ENCODE measurements at places on chromosomes 16 and 17.

DNA sequence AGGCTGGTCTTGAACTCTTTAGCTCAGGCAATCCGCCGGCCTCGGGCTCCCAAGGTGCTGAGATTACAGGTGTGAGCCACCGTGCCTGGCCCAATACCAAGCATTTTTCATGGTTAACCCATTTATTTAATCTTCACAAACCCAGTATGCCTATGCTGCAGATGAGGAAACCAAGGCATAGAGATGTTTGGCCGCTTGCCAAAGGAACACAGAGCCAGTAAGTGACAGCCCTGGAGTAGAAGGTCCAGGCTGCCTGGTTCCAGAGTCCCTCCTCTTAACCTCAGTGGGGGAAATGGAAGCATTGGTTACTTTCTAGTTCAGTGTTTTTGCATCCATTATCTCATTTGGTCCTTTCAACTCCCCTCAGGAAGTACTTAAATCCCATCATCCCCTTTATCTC is 15.3 kb upstream of the ARL5C start:
- no peak for ATAC-seq

GRCh38 chr16:57528499-57529390 is 7.6 kb downstream of the CCDC102A start:
- ATAC-seq, result no peak

DNA sequence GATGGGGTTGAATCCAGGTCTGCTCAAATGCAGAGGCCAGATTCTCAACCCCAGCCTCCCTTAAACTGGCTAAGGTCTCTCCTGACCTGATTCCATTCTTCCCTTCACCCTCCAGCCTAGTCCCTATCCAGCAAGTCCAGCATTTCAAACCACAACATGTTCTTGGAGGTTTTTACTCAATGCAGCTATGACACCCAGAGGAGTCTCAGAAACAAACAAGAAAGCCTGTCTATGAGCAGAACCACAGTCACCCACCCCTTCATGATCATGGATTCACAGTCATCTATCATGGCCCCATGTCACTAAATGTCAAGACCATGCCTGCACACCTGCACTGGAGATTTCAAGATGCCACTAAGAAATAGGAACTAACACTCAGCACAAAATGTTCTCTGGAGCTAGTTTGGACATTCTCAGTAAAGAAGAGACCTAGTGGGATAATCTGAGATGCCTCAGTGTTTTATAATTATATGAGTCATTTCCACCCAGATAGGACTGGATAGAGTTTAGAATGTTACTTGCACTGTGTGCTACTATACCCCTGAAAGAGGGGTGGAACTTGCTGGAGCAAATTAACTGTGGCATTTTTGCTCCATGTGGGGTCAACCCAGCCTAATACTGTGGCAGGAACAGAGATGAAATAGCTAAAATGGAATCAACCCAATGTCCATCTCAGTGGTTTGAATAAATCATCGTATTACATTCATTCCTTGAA is 9.5 kb upstream of the METTL22 start:
- no peak for ATAC-seq

DNA sequence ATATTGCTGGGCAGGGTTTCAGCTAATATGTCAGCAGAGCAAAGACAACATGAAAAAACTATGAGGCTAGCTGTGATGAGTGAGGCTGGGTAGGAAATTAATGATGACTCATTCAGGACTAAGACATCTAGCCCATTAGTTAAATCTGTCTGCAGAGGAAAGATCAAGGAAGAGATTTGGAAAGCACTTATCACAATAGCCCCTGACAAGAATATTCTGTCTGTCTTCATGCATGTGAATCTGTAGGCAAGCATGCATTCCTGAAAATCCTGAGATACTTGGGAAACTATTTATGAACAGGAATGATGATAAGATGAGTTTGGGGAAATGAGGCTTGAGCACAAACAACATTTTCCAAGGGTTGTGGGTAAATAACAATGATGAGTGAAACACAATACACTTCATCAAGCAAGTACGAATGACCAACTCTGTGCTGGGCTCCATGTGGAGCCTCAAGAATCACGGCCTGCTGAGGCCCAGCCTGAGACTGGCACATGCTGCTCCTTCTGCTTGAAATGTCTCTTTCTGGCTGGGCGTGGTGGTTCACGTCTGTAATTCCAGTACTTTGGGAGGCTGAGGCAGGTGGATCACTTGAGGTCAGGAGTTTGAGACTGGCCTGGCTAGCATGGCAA is 96.5 kb upstream of the ASIC2 start:
- no peak for ATAC-seq

DNA sequence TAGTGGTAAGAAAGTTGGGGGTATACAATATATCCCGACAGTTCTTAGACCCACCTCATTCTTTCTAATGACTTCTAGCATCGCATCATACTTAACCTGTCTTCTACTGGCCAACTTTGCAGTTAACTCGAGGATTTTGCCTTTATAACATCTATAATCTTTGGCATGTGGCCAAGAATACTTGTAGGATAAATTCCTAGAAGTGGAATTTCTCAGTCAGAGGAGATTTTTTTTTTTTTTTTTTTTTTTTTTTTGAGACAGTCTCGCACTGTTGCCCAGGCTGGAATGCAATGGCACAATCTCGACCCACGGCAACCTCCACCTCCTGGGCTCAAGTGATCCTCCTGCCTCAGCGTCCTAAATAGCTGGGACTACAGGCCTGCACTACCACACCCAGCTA is 253.5 kb downstream of the MRTFB start:
- no peak for ATAC-seq

GRCh38 chr17:57803021-57803420 is 46.8 kb downstream of the MRPS23 start:
- ATAC-seq, result no peak

GRCh38 chr16:66548868-66549267 is 1.1 kb downstream of the TK2 start:
- ATAC-seq, result no peak

DNA sequence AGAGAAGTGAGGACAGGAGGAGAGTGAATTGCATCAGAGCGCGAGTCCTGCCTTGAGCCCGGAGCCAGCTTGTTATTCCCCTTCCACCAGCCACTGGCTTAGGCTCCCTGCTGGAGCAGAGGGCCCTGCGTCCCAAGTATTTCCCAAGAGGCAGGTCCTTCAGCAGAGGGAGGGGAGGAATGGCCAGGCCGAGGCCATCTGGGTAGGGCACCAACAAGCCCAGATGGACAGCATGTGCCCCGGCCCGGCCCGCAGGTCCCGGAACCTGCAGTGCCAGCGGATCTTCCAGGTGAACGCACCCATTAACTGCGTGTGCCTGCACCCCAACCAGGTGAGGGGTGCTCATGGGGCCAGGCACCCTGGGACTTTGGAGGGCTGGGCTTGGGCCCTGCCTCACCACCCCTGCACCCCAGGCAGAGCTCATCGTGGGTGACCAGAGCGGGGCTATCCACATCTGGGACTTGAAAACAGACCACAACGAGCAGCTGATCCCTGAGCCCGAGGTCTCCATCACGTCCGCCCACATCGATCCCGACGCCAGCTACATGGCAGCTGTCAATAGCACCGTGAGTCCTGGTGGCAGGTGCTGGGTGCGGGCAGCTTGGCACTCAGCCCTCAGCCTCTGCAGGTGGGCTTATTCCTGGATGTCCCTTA is 1.7 kb downstream of the MLST8 start:
- ATAC-seq, result no peak

GRCh38 chr17:44913676-44914075 is 1.6 kb downstream of the GFAP start:
- ATAC-seq, result no peak

- peak; percentile 99 for ATAC-seq
These were observed 82.3 kb downstream of the CCDC182 start for GRCh38 chr17:57662644-57663308.

DNA sequence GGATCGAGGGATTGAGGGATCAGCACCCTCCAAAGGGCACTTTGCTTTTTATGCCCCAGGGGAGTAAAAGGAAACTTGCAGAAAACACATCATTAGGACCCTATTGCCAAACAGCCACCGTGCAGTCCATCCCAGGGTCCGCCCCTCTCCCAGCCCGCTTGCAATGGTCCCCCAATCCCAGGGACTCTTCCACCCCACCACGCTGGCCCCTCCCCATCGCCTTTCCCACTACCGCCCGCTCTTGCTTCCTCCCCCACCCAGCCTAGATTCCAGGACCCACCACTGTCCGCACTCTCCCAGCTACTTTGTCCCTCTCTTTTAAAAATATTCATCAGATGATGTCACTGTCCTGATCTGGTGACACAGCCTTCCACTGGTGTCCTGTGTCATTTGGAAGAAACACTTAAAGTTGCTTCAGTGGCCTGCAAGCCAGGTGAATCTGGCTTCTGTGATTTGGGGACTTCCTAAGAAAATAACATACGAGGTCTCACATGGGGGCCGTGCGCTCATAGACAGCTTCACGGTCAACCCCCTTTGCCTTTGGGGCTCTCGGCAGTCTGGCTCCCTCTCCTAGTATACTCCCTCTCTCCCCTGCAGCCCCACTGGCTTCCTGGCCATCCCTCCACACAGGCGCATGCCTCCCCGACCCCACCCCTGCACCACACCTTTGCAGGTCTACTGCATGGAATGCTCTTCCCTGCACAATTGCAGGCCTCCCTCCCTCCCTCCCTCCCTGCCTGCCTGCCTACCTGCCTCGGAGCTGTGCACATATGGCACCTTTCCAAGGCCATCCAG is 127.9 kb downstream of the RBFOX3 start:
- ATAC-seq, result no peak

DNA sequence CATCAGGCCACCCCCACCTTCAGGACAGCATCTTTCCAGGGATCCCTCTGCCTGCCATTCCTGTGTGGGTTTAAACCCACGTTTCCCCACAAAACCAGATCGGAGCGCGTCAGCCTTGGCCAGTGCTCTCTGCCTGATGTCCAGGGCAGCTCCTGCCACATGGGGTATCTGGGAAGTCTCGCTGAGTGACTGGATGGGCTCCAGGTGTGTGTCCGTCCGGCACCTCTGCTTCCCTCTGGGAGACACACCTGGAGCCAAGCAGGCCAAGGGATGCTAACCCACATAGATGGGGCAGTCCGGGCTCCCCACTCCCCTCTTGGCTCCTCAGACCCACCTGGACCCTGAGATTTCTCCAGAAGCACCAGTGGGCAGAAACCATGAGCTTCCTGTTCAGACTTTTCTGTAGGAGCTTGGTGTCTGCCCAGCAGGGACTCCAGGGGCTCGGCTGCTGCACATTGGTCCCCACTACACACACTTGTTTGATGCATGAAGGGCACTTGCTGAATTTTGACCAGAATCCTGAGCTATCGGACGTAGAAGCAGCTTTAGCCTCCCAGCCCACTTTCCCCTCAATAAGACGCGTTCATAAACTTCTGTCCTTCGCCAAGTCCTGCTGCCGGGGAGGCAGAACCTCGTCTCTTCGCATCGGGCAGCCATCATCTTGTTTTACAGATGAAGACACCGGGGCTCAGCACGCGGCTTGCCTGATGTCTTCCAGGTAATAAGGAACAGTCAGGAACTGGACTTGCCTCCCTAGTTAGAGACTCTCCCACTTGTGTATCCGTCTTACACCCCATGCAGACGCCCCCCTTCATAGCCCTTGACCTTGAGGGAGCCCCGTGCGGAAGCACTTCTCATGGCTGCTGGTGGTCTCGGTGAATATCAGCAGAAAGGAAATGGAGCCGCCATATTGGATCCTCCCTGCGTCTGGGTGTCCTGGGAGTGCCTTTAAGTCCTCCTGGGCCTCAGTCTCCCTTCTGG is 91.6 kb upstream of the ZNF469 start:
- ATAC-seq, result no peak

DNA sequence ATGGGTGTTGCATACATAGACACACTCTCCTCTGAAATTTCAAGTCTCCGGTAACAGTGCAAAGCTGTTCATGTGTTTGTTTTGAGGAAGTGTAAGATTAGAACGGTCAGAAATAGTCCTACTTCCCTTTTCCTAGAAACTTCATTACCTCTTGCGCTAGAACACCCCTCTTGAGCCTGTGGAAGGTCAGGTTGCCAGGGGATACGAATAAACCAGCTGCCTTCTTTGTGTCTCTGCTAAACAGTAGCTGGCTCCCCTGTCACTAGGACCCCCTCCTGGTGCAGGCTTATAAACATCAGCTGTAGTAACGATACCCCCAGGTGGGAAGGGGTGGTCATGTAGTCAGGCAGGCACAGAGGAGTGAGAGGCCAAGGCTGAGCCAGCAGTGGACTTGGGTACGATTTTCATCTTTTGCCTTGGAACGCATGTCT is 113.4 kb upstream of the RCVRN start:
- no peak for ATAC-seq

DNA sequence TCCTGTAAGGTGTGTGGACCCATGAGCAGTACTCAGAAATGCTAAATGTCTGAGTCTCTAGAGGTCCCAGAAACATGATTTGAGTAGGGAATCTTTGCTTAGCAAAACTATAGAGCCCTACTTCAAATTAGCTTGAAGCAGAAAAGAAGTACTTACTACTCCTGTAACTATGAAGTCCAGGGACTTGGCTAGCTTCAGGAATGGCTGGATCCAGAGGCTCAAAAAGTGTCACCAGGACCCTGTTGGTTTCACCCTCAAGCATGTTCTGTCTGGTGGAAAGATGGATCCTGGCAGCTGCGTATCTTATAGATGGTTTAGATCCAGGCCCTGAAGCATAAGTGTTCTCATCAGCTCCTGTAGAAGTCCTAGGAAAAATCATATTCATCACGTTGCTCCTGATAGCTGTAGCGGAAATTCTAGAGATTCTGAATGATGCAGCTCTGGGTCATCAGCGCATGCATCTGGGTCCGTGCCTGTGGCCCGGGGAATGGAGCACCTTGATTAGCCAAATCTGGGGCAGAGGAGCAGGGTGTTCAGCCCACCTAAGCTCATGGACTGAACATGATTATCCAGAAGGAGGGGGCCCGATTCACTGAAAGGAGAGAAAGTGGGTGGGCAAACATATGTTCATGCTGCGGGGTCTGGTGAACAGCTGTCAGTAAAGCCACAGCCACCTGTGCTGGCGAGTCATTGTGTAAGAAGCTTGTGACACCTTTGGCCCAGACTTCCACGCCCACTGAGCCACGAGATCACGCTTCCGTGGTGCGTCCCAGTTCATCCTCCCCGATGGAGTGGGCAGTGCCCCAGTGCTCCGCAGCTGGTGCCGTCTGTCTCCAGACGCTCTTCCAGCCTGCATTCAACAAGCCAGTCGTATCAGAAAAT is 260.6 kb downstream of the CPPED1 start:
- ATAC-seq, result no peak

DNA sequence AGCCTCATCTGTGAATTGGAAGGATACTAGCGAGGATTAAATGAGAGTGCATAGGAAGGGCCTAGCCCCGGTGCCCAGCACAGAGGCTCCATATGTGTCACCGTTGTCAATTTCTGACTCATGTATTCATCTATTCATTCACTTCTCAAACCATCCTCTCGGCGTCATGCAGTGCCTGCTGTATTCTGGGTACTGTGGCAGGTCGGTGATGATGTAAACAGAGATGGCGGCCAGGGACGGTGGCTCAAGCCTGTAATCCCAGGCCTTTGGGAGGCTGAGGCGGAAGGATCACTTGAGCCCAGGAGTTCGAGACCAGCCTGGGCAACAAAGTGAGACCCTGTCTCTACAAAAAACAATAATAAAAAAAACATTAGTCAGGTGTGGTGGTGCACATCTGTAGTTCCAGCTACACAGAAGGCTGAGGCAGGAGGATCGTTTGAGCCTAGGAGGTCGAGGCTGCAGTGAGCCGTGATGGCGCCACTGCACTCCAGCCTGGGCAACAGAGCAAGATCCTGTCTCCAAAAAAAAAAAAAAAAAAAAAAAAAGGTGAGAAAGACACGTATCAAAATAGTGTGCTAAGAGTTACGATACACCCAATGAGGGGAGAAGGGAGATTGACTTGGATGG is 4.3 kb upstream of the PPP1R1B start:
- peak; percentile 36 for ATAC-seq
